ENCODE measurements at places on chromosomes 6 and 20.

- ATAC-seq = no peak
These were observed 5.6 kb upstream of the MAN1A1 start for GRCh38 chr6:119355157-119355556.

DNA sequence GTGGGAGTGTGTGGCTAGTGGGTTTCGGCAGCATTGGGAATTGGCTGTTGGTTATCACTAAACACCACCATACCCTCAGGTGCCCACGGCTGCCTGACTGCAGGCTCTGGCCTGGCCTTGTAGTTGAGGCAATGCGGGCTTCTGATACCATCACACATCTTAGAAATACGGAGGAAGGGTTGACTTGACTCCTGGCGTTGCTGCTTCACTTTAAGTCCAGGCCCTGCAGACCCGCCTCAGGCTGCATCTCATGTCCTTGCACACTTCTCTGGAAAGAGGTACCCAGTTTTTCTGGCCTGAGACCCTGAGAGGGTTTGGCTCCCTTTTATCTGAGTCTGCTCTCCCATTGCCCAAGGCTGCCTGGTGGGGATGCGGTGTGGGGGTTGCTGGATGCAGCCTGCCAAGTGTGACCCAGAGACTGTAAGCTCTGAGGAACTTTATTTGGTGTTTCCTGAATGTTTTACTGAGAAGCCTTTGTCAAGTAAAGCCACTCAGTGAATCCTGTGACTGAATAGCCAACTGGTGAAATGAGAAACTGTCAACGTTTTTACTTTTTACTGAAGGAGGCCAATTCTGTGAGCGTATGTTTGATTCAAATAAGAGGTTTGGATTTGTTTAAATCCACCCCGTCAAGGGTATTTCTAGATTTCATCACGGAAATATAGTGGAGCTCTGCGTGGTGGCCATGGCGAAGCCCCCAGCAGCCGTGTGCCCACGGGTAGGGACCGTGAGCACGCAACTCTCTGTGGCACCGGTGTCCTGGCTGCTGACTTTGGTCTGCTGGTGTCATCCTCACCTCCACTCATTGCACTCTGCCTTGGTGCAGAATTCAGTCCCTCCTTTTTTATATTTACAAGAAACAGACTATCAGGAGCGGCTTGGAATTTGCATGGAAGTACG is 160.1 kb downstream of the DTNBP1 start:
- no peak for ATAC-seq

GRCh38 chr20:17622086-17622850 is 52.4 kb downstream of the DSTN start:
- no peak for ATAC-seq

DNA sequence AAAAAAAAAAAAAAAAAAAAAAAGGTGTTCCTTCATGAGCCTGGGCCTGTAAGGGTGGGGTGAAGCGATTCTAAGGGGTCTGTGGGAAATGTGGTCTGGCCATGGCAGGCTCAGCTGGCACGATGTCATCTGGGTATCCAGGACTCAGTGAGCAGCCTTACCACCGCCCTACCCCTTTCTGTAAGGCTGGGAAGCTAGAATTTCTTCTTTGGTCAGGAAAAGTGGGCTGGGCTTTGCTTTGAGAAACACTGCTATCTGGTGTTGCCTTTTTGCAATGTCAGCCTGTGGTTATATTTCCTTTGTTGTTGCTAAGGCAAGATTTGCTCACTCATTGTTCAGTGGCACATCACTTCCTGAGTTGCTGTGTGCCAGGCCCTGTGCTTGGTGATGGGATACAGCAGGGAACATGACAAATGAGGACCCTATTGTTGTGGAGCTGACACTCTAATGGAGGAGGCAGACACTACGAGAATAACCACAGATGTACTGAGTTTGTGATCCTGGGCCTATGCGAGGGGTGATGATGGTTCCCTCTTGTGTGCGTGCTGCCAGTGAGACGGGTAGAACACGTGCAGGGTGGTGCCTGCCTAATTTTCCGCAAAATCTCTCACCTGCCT is 45.9 kb upstream of the ZNFX1 start:
- peak; percentile 80 for ATAC-seq

GRCh38 chr6:35044145-35044745 is 96.9 kb downstream of the TCP11 start:
- no peak for ATAC-seq

- ATAC-seq = no peak
These were observed 450.6 kb upstream of the HS3ST5 start for GRCh38 chr6:114793428-114793827.

- peak; percentile 91 for ATAC-seq
These were observed 96.0 kb upstream of the CNKSR3 start for GRCh38 chr6:154606457-154606856.

- ATAC-seq = no peak
These were observed 1.3 kb downstream of the NKAIN2 start for GRCh38 chr6:123804787-123805540.

DNA sequence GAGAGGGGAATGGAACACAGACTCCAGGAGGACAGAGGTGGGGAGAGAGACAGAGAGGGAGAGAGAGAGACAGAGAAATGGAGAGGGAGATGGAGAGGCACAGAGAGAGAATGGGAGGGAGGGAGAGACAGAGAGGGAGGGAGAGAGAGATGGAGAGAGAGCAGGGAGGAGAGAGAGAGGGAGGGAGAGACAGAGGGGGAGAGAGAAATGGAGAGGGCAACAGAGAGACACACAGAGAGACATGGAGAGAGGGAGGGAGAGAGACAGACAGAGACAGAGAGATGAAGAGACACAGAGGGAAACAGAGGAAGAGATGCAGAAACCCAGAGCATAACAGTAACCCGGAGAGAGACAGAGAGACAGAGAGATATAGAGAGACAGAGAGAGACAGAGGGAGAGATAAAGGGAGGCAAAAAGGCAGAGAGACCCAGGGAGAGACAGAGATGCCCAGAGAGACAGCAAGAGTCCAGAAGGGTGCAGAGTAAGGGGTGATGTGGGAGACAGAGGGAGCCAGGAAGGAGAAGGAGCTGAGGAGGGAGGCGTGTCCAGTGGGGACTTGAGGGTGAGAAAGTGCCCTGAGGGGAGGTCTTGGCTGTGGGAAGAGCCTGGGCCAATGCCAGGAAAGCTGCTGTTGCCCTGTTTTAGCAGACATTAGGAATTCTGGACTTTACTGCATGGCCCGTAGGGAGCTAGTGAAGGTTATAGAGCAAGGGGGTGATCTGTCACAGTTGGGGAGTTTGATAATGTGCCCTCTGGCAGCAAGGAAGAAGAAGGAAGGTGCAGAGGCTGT is 78.3 kb downstream of the SRC start:
- no peak for ATAC-seq

DNA sequence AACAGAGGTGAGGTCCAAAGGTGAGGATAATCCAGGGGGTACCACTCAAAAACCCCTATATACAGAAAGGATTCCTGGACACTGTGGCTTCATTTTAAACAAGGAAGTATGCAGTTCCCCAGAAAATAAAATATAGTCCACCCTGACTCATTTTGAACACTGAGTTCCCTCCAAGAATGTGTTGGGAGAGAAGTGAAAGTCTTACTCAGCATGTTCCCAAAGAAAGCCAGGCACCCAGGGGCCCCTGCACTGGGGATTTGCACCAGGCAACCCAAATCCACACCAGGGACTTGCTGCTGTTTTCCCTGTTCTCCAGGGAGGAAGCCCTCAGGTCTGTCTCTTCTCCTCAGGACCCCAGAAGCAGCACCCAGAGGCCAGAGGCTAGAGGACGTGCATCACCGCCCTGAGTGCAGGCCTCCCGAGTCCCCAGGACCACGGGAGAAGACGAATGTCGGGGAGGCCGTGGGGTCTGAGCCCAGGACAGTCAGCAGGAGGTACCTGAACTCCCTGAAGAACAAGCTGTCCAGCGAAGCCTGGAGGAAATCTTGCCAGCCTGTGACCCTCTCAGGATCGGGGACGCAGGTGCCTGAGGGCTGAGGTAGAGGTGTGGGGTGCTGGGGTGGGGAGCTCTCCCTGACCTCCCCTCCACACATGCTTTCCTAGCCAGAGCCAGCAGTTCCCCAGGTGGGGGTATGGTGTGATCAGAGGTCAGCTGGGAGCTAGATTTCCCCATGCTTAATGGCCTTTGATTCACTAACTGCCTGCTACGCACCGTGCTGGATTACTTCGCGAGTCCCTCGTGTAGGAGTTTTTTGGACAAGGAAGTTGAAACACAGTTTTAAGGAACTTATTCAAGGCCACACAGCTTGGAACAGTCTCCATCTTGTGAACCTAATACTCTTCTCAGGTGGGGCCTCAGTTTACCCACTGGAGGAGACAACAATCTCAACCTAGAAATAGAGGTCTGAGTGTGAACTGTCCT is 3.3 kb downstream of the FGD2 start:
- no peak for ATAC-seq

DNA sequence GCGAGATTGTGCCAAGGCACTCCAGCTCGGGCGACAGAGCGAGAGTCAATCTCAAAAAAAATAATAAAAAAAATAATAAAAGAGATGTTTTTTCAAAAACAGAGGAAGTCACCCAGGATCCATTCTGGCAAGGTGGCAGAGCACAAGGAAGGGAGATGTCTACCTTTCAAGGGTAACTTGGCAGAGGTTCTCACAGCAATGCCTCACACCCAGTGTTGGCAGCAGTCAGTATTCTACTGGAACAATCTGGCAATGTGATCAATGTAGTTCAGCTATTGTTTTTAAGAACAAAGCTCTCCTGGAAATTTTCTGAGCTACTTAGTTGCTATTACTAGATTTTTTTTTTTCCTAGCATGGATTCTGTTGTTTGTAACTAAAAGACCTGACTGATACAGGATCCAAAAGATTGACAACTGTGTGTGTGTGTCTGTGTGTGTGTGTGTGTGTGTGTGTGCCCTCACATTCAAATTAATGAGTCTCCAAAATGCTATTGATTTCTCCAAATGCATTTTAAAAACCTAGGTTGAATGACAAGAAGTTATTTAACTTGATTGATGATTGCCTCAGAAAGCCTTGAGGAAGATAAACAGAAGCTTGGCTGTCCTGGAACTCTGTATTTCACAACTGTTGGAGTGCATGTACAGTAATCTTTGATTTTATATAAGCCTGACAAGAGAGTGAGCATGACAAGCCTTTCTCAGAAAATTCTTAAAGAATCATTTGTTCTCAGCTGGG is 114.1 kb upstream of the RREB1 start:
- no peak for ATAC-seq

DNA sequence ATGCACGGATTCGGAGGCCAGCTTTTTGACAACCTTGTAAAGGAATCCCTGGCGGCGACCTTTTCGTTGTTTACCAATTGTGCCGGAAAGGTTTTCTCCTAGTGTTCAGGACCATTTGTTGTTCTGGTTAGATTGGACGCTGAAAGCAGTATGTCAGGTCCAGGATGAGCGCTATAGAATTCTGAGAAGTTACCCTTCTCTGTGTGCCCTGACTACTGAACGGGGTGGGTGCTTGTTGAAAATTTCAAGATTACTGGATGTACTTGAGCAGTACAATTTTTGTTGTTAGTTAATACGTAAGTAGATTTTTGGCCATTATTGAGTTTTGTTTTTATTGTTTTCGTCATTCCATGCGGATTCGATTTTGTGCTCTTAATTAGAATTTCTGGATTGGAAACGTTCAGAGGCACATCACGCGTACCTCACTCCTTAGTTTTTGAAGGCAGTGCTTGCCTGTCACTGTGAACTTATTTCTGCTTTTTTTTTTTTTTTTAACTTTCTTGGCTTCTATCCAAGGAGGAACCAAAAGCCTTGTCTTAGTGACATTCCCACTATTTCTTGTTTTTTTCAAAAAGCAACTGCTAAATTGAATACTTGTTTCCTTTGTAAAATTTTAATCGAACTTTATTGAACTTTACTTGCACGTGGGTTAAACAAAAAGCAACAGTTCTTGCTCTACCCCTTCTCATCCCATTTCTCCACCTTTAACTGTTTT is 898 bp downstream of the XRN2 start:
- no peak for ATAC-seq

- ATAC-seq = no peak
These were observed 21.6 kb upstream of the TNFAIP3 start for GRCh38 chr6:137845460-137845859.

GRCh38 chr6:38445336-38445735 is 194.4 kb downstream of the BTBD9 start:
- ATAC-seq = no peak
